ENCODE measurements at places on chromosomes 6 and 20. TPM values are rescaled to one million over a fixed set of nuclear protein-coding genes. Genes with fewer than 3 reads are reported as not detected.

TMEM74B gene
- total RNA-seq = 1.1 TPM

DYNLT1 gene
- total RNA-seq = 79.0 TPM

RXRB gene
- 34.5 TPM for total RNA-seq

- no peak for DNase-seq
Observed at GRCh38 chr6:50305660-50306059, 255.9 kb upstream of the DEFB112 start.

DNA sequence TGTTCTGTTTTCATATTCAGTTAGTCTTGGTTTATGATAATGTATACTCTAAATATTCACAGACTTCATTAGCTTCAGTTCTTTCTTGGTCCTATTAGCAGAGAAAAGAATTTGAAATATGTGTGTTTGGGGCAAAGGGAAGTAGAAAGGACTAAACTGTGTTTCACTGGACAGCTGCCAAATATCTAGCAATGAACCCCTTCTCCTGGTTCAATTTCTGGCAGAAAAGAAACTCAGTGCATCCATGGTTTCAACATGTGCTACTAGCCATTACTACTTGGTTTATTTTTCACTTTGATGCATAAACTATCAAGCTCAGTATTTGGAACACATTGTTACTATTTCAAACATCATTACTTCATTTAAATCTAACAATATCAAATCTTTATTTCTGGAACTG lies 43.6 kb downstream of the FBXL4 start:
- no peak for DNase-seq

DNA sequence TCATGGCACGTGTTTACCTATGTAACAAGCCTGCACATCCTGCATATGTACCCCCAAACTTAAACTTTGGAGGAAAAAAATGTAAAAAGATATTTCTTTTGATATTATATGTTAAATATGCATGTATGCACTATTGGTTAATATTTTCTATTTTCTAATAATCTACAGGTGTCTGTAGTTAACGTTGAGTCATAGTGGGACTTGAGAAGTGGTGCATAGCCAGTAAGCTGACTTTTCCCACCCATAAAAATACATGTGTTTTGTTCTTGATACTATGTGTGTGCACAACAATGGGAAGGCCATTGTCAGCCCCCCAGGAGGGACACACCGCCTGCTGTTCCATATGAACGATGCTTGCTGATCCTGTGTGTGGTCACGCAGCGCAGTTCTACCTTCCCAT lies 49.1 kb downstream of the FAM120B start:
- no peak for DNase-seq

DNA sequence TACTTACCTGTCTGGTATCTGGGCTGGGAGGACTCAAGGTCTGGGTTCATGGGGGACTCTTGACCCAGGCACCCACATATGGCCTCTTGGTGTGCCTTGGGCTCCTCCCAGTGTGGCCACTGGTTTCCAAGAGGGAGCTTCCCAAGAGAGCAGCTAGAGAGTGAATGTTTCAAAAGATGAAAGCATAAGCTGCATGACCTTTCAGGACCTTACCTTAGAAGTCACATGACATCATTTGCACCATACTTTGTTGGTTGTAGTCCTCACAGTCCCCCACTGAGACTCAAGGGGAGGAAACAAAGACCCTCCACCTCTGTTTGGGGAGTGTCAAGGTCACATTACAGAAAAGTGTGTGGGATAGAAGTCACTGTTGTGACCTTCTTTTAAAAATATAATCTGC lies 13.9 kb downstream of the ACTR5 start:
- no peak for DNase-seq

- DNase-seq = no peak
Observed at GRCh38 chr6:157552820-157553485, 172.0 kb downstream of the ZDHHC14 start.

GRCh38 chr6:37504024-37504423 lies 4.3 kb upstream of the CCDC167 start:
- no peak for DNase-seq

Data from activated CD8-positive, alpha-beta T cell treated with anti-CD3 and anti-CD28 coated beads, Interleukin-2, amount 10 ng/mL, durations not matched to agents 7 days and 5 days (primary cell).